ENCODE measurements at places on chromosomes 2 and 18.

DNA sequence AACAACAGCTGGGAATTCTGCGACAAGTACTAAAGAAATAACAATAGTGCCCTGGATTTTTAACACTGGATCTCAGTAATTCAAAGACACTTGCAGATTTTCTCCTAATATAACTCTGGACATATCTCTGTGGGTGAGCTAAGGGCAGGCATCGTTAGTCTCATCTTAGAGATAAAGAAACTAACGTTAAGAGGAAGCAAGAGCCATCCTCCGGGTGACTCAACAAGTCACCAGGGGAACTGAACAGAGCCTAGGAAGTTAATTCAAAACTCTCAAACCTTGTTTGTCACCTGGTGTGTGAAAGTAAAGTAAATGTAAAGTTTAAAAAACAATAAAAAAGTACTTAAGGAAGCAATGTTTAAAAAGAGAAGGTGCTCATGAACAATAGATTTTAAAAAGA is 41.6 kb upstream of the NRP2 start:
- DNase-seq, result peak; percentile 34

DNA sequence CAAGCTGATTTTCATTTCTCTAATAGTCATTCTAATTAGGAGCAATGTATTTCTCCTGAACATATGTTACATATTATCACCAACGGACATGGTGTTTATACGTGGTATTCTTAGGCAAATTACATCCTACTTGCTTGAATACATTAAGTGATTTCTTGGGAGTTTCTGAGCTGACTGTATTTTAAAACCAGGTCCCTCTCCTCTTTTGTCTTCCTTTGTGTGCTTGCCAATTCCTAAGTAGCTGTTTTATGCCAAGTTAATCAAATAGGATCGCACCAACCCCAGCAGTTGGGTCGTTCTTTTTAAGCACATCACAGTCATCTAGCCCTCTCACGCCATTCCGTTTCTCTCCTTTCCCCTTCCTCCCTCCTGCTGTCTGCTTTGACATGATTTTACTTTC is 75.4 kb upstream of the MAP2 start:
- no peak for DNase-seq

- peak; percentile 34 for DNase-seq
These were observed 1.1 kb upstream of the NEDD4L start for GRCh38 chr18:58042826-58043490.

DNA sequence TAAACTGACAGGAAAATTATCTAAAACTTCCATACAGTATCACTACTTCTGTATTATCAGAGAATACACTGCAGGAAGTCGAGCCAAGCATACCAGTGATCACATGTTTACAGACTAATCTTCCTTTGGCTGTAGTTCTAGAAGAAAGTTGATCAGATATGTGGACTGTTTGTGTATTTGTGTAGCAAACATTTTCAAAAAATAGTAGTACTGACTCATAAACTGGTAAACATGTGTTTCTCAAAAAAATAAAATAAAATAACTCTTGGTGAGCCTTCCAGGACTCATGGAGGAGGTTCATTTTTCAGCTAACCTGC is 148.9 kb upstream of the SLC39A10 start:
- no peak for DNase-seq

DNA sequence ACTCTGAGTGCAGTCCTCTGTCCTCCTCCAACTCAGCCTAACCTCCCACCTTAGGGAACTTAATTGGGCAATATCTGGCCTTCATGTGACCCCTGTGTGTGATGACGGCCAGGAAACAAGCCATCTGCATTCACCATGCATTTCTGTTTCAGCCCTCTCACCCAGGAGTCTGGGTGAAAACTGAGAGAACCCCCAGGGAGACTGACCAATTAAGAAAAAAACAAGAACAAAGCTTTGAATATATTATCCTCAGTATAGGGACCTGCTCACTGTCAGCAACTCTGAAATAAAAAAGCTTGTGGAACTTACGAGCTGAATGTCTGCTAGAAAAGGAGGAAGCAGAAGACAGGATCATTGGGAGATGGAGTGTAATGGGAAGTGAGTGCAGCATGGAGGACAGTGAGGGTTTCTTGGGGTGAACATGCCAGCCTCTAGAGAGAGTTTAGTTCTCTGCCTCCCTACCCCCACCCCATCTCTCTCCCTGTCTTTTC is 9.5 kb downstream of the MAPRE2 start:
- peak; percentile 50 for DNase-seq

- no peak for DNase-seq
These were observed 161.0 kb downstream of the ANKRD44 start for GRCh38 chr2:197149546-197149945.

DNA sequence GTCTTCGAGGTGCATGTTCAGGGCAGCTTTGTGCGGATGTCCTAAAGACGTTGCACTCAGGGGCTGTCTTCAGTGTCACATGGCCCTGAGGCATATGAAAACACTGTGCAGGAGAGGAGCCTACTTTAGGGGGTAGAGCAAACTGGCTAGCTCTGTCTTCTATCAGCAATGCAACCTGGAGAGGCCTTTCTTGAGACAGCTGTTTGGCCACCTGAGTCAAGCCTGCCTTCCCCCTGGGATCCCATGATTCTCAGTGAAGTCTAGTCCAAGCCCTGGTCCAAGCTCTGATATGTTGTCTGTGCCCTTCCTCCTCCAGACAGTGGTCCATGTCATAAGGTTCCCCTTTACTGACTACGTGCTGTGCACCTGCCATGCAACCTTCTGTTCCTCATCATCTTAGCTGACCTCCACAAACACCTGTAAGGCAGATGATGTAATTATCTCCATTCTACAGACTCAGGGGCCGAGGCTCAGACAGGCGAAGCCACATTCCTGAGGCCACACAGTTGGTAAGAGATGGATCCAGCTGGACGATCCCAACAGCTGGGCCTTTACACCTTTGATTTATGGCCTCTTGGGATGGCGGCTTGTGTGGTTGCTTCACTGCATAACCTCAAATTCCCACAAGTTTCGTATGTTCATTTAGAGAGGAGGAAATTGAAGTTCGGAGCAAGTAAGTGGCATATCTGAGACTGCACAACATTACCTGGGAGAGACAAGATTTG is 109.9 kb downstream of the COPS8 start:
- no peak for DNase-seq

GRCh38 chr18:28039078-28039477 is 137.9 kb downstream of the CDH2 start:
- DNase-seq, result peak; percentile 11

GRCh38 chr2:6103949-6104348 is 411.8 kb downstream of the SOX11 start:
- DNase-seq, result no peak

GRCh38 chr2:208356846-208357574 is 49.6 kb upstream of the PTH2R start:
- DNase-seq, result no peak

GRCh38 chr2:176702131-176702530 is 432.9 kb downstream of the MTX2 start:
- DNase-seq, result no peak

DNA sequence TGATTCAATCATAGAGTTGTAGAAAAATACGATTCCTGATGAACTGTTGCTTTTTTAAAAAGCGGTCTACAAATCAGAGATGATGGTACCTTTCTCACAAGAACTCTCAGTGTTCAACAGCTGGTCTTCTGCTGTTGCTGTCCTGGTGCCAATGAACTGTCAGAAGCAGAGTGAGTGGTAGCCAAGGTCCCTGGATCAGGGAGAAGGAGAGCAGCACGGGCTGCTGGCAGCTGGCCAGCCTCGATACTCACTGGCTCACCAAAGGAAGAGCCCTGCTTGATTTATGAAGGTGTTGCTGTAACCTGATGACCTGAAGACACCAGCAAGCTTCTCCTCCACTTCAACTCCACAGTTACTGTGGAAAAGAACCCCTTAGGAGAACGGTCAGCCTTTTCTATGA is 300.8 kb upstream of the SOX11 start:
- DNase-seq, result no peak

DNA sequence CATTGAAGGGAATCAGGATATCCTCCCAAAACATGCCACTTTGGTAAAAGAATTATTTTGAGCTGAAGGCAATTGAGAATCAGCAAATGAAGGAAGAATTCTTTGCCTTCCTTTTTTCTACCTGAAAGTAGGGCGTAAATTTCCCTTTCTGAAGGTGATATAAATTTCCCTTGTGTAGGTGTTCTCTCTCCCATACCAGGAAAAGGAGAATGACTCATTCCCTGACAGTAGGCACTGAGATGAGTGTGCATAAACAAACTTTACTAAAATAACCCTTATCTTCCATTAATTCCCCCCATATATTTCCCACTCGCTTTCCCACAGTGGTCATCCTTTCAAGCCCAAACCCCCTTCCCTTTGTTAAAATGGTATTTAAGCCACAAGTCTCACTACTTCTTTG is 1339.0 kb downstream of the LRP1B start:
- no peak for DNase-seq

GRCh38 chr18:48928787-48929186 is 22.0 kb downstream of the SMAD7 start:
- peak; percentile 75 for DNase-seq

DNA sequence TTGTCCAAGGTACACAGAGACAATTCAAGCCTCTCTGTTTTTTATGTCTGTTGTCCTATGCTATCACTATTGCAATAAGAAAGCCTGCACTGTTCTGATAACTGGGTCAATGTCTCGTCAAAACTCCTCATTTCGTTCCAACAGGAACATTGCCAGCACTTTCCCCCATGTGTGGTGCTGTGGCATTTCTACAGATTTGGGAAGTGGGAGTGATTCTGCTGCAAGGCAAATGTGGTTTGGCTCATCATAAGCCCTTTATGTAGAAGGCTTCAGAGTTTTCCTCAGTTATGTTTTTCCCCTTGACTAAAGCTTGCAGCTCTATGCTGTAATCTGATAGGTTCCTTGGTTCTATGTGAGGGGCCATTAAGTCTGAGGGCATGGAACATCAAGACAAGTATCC is 324.1 kb upstream of the TCF4 start:
- DNase-seq, result no peak

- DNase-seq, result no peak
These were observed 1327.2 kb upstream of the DDX18 start for GRCh38 chr2:116487336-116487735.

- peak; percentile 67 for DNase-seq
These were observed 124.2 kb upstream of the ITGB6 start for GRCh38 chr2:160324161-160324800.

DNA sequence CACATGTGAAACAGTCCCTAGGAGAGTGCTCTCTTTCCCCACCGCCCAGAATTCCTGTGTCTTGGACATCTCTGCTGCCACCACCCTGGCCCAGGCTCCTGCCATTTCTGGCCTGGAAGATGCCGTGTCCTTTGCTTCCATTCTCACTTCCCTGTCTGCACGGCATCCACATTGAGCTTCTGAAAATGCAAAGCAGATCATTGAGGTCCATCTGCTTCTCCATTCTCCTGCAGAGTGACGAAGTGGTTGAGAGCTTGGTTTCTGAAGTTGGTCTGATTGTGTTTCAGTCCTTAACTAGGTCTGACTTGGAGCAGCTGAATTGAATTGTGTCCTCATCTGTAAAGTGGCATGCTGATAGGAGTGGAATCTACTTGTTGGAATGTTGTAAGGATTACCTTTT is 98.7 kb upstream of the MGAT5 start:
- DNase-seq, result peak; percentile 51

DNA sequence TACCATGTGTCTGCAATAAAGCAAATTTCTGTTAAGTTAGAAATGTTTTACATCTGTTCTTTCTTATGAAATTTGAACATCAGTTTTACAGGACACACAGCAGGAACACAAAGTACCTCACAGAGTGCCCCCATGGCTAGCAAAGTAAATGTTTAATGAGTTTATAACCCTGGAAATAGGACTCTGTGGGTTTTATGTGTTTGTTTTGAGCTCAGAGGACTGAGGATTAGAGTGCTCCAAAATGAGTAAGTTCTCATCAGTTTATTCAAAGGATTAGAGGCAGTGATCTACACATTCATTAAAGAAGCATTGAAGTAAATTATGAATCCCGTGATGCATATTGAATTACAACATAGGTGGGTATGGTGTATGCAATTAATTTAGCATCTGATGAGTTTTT is 281.8 kb downstream of the GULP1 start:
- no peak for DNase-seq

GRCh38 chr2:106094131-106094841 is 99.8 kb downstream of the UXS1 start:
- no peak for DNase-seq

- no peak for DNase-seq
These were observed 734.5 kb upstream of the ACVR2A start for GRCh38 chr2:147110317-147110716.

DNA sequence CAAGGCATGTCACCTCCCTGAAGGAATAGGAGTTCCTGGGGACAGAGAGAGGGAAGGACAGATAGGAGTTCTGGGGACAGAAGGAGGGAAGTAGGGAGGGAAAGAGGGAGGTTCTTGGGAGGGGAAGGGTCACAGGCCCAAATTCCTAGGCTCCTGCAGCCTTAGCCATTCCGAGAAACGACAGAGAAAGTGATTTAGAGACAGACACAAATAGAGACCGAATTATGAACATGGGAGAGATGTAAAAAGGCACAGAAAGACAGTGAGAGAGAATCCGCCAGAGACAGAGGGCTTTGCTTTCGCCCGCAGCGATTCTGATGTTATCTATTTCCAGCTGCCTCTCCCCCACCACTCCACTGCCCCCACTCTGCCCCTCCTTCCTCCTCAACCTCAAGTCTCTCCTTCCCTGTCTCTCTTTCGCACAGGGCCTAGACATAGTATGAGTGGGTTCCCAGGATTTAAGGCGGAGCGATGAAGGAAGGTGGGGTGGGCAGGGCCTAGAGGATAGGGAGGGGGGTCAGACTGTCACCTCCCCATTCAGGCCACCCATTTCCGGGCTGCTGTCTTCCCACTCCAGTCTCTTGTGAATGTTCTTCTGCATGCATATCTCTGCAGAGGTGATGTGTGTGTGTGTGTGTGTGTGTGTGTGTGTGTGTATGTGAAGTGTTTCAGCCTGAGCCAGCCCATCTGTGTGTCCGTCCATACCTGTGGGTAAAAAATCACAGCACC is 3.3 kb upstream of the WNT6 start:
- DNase-seq, result no peak

- no peak for DNase-seq
These were observed 6.5 kb downstream of the LCLAT1 start for GRCh38 chr2:30453498-30453897.

DNA sequence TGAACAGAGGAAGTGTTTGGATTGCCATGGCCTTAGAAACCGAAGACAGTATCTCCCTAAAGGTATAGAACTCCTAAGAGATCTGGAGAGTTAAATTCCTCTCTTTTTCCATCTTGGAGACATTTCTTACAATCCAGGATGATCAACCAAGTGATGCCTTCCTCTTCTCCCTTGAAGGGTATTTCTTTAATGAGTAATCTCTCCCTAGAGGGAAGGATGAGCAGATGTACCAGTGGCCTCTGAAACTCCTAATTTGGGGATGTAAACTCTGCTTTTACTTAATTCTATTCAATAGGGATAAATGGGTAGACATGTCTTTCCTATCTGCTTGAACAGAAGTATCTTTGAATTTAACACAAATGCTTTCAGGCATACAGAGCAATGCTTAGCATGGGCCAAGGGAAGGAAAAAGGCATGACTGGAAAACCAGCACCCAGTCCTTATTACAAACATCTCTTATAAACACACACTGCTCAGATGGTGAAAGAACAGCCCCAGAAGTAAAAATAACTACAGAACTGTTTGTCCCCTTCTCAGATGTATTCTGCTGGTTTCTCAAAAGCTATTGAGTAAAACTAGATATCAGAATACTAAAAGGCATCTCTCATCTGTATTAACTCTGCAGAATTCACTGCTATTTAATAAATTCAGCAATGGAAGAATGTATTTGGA is 4.7 kb upstream of the THNSL2 start:
- DNase-seq, result peak; percentile 40
